Motor neuron (in vitro differentiated cells): ENCODE measurements at places on chromosomes 2 and 18.
A peak's percentile ranks its signal among the peaks of the same experiment; 100 is the strongest.

DNA sequence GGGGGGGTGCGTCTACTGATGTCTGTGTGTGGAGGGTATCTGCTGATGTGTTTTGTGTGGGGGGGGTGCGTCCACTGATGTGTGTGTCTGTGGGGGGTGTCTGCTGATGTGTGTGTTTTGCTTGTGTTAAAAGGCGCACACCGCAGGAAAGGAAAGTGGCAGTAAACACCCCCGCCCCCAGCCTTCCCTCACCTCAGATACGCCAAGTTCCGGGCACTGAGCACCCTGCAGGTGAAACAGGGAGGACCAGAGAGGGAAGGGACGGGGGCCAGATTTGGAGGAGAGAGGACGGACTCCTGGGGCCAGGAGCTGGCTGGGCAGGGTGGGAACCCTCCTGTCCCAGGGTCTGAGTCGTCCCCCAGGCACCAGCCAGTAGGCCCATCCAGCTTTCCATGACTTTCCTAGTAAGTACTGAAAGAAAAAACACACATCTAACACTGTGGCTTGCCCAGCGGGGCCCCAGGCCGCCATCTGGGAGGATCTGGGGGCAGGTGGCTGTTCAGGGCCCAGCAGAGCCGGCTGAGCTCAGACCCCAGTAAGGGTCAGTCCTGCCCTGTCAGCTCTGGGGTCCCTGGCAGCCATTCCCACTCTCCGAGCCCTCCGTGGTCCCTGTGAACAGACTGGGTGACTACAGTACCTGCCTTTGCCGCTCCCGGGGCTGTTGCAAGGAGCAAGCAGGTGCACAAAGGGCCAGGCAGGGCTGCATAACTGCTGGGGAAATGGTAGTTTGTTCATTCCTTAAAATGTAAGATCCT lies 126.9 kb downstream of the NFATC1 start:
- ATAC-seq, result no peak

- ATAC-seq, result peak; percentile 58
These were observed 583 bp downstream of the CERS6 start for GRCh38 chr2:168456521-168457189.

GRCh38 chr2:240451108-240451611 lies 15.7 kb downstream of the GPC1 start:
- ATAC-seq, result no peak

DNA sequence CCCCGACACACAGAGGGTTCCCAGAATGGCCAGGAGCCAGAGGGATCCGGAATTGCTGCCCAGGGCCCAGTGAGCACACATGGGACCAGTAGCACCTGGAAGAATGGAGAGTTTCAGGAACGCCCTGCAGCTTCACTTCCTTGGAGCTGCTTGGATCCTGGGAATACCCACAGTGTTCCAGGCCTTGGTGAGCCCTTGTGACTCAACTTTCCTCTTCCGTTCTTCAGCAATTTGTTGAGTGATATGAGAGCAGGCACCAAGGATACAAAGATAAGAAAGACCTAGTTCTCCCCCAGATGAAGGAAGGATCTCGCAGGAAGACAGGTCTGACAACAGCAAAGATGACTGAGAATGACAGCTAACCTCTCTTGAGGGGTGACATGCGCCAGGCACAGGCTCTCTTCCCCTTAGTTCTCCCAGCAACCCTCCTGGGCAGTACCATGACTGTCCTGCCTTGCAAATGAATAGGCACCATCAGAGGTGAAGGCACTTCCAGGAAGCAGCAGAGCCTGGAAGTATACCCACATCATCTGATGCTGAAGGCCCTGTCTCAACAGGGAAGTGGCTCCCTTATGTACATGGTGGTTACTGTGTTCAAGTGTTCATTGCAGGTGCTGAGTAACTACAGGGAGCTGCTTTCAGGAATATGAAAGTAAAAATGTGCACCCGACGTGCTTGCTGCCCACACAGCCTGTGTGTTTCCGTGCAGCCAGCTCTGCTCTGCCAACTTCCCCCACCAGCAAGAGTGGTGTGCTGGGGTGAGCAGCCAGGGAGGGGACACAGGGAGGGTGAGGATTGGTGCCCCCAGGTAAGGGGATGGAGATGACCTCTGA lies 116.2 kb downstream of the STPG4 start:
- no peak for ATAC-seq

GRCh38 chr2:171390941-171391516 lies 42.8 kb downstream of the METTL8 start:
- no peak for ATAC-seq

- ATAC-seq, result no peak
These were observed 40.0 kb upstream of the NFATC1 start for GRCh38 chr18:79355433-79356335.

- peak; percentile 32 for ATAC-seq
These were observed 16.5 kb upstream of the AAK1 start for GRCh38 chr2:69659941-69660483.

DNA sequence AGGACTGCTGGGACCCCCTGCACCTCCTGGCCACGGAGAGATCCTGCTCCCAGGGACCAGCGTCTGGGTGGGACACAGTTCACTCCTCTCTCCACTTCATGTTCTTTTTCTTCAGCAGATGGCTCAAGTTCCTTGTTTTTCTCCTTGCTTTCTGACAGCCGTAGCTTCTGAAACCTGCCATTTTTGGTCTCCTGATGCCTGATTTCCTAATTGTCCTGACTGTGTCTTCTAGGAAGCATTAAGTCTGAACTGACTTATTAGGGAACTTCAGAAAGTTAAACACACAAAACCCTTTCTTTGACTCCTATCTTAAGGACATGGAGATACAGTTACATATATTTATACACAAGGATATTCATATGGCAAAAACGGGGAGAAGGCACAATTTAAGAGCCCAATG lies 22.7 kb downstream of the CNNM4 start:
- no peak for ATAC-seq

DNA sequence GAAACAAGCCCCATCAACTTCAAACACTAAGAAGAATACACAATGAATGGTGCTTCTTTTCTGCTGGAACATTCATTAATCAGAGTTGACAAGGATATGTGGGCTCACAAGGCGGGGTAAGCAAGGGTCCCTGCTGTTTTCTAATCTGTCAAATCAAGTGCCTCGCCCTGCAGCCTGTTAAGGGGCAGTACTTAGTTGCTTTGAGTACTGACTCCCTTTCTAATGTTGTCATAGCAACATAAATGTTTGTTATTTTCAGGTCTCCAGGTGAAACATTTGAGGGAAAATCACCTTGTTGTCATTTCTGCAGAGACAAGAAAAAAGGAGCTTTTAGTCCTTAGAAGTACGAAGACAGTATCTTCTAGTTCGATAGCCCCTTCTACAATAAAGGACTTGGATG lies 284.7 kb upstream of the PKDCC start:
- no peak for ATAC-seq

- ATAC-seq, result no peak
These were observed 237.1 kb downstream of the TTC32 start for GRCh38 chr2:19664646-19665045.

DNA sequence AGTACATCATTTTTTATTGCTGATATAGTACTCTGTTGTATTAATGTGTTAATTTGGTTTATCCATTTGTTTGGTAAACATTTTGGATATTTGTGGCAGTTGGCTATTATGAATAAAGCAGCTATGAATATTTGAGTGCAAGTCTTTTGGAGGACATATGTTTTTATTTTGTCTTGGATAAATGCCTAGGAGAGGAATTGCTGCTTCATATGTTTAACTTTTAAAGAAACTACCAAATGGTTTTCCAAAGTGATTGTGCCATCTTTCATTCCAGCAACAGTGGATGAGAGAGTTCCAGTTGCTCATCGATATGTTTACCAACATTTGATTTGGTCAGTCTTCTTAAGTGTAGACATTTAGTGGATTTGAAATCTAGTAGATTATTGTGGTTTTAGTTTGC lies 51.8 kb downstream of the MERTK start:
- ATAC-seq, result no peak
